SHP77 treated with DMSO at 0.1 percent for 48 hours (cell line): ENCODE measurements at places on chromosomes 6 and 20.

DNA sequence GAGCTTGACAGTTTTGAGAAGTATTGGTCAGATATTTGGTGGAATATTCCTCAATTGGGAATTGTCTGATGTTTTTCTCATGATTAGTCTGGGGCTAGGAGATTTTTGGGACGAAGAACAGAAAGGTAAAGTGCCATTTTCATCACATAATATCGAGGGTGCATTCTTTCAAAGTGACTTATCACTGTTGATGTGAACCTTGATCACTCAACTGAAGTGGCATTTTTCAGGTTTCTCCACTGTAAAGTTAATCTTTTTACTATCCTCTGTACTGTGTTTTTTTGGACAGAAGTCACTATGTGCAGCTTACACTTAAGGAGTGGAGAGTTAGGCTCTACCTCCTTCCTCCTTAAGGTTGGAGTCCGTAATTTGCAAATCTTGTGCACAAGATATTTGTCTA lies 39.2 kb downstream of the PTCHD4 start:
- no peak for DNase-seq

DNA sequence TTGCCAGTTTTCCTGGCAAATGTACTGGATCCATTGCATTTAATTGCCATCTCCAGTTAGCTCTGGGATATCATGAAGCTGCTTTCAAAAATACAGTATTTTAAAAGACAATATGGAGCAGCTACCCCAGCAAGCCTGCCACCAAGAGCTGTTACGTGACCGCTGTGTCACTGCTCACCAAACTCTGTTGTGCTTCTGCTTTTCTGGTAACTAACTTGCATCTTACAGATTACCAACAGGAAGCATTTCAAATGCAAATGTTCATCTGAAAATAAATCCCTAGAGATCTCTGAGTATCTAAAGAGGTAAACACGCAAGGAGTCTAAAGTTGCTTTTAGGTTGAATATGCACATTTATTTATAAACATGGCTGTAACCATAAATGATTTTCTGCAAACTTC lies 1008.3 kb downstream of the KIF16B start:
- DNase-seq = no peak

- DNase-seq = no peak
These were observed 16.8 kb upstream of the ARMC12 start for GRCh38 chr6:35719830-35720733.

GRCh38 chr6:158703837-158704822 lies 54.3 kb downstream of the SYTL3 start:
- peak; percentile 26 for DNase-seq

- no peak for DNase-seq
These were observed 133.8 kb upstream of the CCN2 start for GRCh38 chr6:132084811-132085509.

GRCh38 chr20:38224531-38224930 lies 36.0 kb downstream of the KIAA1755 start:
- DNase-seq = no peak

DNA sequence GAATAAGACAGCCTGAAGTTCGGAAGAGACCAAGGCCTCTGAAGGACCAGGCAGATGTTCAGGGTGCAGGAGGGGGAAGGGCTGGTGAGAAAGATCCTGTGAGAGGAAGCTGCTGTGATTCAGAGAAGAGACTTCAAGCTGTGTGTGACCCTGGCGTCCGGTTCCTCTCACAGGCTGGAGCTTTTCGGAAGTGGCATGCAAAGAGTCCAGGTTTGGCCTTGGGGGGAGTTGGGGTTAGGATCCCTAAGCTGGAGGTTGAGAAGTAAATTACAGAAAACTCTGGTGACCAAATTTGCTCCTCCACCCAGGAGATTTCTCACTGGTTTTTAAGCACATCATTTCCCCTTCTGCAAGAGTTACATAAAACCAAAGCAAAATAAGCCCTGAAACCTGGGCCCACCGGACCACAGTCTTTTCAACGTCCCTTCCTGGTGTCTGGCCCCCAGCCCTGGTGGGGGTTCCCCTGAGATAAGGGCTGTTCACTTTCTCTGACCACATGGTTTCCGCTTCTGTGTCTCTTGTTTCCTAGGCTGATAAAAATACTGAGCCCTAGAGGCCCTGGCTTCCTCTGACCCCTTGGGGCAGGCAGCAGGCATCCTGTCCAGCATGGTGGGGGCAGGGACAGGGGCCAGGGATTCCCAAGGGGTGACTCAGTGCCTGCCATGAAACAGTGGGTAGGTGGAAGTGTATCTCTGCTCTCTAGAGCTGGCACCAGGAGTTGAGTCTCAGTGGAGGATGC lies 12.0 kb upstream of the LTA start:
- no peak for DNase-seq
